Stimulated activated CD4-positive, alpha-beta T cell treated with anti-CD3 and anti-CD28 coated beads, Interleukin-2, amount 100 ng/mL, for 4 hours (primary cell): ENCODE measurements at places on chromosomes 6 and 20.

GRCh38 chr6:105235155-105235554 lies 55.3 kb upstream of the POPDC3 start:
- no peak for DNase-seq

GRCh38 chr20:59939052-59939878 lies 840 bp downstream of the PPP1R3D start:
- no peak for DNase-seq

DNA sequence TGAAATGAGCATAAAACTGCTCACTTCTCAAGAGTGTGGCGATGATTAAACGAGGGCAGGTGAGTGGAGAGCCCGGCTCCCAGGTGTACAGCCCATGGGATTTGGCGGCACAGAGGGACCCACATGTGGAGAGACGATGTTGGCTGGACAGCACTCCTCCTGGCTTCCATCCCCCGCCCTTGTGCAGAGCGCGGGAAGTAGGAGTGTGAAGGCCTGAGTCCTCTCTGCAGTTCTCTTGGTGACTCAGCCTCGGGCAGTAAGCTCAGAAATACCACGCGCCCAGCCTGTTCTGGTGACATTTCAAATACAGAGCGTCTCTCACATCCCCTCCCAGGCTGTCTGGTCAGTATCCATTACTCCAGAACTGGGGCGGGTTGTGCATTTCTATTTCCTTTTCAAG lies 94.2 kb upstream of the SRSF6 start:
- no peak for DNase-seq

DNA sequence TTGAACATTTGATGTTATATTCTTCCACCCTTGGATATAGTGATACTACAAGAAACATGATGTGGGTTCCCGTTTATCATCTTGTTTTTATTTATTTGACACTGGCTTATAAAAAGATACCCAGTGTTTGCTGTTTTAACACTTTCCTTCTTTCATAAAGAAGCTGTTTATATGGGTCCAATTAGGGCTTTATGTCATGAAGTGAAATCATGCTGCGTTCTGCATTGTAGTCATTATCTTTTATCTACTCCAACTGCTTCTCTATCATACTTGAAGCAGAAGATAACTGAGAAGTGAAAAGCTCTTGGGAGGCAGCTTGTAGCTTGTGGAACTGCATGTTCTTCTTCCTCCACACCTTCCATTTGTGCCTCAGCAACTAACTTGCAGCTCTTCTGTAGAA lies 57.8 kb downstream of the GPX5 start:
- DNase-seq, result no peak

GRCh38 chr6:120157873-120158272 lies 808.3 kb upstream of the MAN1A1 start:
- DNase-seq, result no peak

DNA sequence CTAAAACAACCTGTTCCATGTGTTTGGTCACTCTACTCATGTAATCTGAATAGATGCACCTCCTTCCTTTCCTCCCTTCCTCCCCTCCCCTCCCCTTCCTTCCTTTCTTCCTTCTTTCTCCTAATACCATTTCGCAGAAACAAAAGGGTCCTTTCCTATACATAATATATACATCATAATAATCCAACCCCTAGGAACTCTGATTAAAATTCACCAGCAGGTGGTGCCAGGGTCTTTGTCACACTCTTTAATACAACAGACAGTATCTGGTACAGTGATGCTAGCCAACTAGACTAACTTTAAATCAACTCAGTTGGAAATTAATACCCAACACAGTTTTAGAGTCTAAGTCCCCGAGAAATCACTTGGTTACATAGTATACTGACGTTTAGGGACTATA lies 181.2 kb upstream of the SHLD1 start:
- peak; percentile 43 for DNase-seq

DNA sequence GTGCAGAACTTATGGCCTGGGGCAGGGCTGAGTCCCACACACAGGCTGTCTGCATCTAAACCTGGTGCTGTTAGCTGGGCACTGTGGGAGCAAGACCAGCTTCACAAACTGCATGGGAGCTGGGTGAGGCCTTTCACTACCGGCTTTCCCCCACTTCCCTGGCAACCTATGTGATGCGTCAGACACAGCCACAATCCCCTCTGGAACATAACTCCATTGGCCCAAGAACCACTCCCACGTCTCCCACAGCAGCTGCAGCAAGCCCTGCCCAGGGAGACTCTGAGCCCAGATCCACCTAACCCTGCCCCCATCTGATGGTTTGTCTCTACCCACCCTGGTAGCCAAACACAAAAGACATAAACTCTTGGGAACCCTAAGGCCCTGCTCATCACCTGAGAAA lies 9.3 kb downstream of the WDR27 start:
- no peak for DNase-seq

DNA sequence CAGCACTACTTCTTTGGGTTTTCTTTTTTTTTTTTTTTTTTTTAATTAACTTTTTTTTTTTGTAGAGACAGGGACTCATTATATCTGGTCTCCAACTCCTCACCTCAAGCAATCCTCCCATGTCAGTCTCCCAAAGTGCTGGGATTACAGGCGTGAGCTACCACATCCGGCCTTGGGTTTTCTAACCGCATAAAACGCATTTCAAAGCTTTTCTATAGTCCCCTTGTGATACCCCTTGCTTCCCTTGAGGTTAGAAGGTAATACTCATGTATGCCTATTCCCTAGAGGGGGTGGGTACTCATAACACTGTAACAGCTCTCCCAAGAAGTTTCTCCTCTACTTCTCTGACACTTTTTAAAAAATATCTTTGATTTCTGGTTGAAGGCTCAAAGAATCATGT lies 23.9 kb upstream of the ASCC3 start:
- DNase-seq, result no peak

- no peak for DNase-seq
Observed at GRCh38 chr20:56166781-56167465, 81.6 kb upstream of the MC3R start.

- no peak for DNase-seq
Observed at GRCh38 chr6:117498159-117498558, 15.7 kb downstream of the DCBLD1 start.

DNA sequence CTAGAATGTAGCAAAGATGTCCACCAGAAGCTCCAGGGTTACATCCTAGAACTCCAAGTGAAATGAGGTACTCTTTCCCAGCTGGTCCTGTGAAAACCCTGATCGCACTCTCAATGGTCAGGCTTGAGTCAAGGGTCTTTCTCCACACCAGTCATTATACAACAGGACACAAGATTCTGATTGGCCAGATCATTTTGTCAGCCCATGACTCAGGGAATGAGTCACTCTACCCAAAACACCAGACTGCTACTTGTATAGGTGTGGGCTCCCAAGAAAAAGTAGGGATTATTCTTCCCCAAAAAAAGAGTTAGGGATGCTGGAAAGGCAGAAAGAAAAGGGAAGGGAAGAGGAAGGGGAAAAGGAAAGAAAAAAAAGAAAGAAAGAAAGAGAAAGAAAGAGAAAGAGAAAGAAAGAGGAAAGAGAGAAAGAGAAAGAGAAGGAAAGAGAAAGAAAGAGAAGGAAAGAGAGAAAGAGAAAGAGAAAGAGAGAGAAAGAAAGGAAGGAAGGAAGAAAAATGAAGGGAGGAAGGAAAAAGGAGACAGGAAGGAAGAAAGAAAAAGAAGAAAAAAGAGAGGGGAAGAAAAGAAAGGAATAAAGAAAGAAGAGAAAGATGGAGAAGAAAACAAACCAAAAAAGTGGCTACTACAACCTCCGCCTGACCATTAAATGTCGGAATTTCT lies 30.5 kb downstream of the ANKEF1 start:
- DNase-seq, result no peak

- no peak for DNase-seq
Observed at GRCh38 chr6:144265390-144265789, 19.7 kb upstream of the UTRN start.

DNA sequence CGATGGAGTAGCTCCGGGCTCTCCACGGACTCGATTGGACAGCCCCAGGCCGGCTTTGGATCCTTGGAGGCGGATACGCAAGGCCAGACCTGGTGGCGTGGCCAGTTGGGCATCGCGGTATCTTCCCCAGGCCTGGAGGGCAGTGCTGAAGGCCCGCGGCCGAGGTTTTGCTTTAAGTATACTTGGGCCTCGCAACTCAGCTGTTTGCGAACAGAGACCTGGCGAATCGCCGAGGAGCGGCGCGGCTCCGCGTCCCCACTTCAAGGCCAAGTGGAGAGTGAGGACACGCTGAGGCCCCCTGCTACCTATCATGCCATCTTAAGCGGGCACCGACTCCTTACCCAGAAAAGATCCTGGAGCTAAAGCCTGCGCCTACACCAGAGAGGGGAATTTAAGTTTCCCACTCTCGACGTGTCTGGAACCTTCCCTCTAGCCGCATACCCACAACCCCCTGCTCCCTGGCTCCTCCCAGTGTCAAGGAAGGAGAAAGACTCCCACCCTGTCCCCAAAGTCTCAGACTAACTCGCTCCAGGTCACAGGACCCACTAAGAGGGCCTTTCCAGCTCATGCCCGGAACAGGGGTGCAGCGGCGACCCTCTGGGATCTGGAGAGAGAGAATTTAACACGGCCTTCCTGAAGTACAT lies 4.1 kb downstream of the LINC00237 start:
- no peak for DNase-seq

GRCh38 chr6:129651291-129651691 lies 58.7 kb downstream of the ARHGAP18 start:
- DNase-seq, result no peak

DNA sequence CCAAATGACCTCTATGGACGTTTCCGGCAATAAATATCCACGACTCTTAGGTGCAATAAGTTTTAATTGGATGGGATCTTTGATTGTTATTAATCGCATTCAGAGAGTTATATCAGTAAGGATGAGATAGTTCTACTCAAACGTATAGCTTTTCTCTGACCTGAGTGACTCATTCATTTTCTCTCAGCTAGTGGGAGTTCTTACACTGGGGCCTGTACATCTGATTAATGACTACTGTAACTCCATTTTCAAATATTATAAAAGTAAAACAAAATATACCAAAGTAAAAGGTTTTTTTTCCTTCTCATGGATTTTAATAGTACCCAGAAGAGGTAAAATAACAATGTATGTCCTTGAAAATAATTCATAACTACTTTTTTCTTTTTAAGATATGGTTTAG lies 41.1 kb upstream of the SAMD5 start:
- DNase-seq, result no peak

DNA sequence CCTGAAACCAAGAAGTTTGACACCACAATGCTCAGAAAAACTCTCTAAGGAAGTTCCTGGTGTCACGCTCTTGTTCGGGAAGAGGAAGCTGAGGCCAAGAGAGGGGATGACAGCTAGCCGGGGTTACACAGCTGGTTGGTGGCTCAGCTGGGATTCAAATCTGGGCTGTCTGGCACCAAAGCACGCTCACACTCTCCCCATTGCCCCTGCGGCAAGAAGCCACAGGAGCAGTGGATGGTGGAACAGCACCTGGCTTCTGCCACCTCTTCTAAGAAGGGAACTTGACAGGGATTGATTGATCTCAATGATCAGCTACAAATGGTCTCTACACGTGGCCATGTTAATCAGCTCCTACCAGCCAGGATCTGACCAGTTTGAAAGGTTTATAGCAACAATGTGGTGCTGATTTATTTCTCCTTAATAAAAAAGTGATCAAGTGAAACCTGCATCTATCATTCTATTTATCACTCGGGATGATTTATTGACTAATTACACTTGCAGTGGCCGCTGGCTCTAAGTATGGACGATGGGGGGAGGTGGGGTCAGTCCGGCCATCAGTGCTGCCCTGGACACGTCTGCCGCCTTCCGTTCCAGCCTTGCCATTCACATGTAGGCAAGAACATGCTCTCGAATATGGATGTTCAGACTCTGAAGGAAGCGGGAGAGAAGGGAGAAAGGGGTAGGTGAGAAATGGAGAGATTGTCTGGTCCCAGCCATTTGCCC lies 71.9 kb upstream of the TOP1 start:
- no peak for DNase-seq

DNA sequence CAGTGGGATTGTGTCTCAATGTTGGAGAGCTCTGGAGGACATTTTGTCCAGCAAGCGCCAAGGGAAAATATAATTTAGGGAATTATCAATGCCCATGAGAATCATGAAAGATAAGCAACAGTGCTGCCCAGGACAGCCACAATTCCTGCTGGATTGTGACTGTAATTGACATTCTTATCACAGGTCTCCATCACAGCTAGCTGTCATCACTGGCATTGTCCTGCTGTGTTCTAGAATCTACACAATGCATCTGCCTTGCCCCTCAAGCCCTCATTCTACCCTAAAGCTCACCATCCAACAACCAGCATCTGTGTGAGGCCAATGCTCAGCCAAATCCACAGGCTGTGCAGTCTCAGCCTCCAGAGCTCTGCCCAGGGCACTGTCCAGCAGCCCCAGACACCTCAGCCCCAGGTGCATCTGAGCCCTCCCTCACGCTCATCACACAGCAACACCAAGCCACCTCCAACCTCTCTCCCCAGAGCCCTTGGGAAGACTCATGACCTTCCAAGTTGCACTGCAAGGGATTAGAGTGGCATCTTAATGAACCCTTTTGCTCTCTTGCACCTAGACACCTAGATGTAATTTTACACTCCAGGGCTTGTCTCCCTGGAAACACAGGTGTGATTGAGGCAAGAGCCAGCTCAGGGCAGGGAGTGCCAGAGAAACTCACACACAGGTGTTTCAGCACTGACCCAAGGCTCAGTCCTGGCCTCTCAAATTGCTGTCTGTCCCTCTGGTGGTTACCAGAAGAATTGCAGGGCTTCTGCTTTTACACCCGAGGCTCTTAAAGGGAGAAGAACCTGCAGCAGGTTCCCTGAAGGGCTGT lies 85.2 kb upstream of the PHACTR3 start:
- DNase-seq, result peak; percentile 9

DNA sequence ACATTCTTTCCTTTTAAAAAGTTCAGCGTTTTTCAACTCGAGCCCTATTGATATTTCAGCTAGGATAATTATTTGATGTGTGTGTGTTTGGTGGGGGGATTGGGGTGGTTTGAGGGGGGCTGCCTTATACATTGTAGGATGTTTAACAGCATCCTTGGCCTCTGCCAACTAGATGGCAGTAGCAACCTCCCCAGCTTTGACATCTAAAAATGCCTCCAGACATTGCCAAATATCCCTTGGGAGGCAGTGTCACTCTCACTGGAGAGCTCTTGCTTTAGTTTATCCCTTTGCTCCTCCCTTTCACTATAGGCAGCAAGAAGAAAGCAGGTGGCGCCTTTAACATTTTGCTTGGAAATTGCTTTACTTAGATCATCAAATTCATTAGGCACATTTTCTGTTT lies 14.6 kb upstream of the TP53TG5 start:
- no peak for DNase-seq

GRCh38 chr6:90406957-90407356 lies 110.3 kb upstream of the BACH2 start:
- DNase-seq, result no peak

GRCh38 chr20:38168791-38169589 lies 3.9 kb upstream of the TGM2 start:
- no peak for DNase-seq

DNA sequence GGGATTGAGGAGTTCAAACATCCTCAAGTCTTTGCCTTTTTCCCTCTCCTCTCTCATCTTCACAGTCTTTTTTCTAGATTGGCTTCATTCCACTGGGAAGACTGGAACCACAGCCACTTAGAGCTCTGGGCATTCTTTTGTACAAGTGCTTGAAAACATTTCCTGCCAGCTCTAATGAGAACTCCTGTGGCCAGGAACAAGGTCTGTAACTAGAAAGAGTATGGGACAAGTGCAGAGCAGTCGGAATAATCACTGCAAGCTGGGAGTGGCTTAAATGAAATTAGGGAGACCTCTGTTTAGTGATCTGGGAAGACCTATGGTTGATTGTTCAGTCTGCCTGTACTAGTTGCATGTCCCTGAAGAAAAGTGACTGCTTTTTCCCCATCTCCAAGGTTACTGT lies 41.0 kb upstream of the SMIM8 start:
- DNase-seq, result no peak
